ENCODE measurements at places on chromosomes 6 and 20.

GRCh38 chr6:5525209-5525608 lies 263.9 kb downstream of the FARS2 start:
- DNase-seq = peak; percentile 27

DNA sequence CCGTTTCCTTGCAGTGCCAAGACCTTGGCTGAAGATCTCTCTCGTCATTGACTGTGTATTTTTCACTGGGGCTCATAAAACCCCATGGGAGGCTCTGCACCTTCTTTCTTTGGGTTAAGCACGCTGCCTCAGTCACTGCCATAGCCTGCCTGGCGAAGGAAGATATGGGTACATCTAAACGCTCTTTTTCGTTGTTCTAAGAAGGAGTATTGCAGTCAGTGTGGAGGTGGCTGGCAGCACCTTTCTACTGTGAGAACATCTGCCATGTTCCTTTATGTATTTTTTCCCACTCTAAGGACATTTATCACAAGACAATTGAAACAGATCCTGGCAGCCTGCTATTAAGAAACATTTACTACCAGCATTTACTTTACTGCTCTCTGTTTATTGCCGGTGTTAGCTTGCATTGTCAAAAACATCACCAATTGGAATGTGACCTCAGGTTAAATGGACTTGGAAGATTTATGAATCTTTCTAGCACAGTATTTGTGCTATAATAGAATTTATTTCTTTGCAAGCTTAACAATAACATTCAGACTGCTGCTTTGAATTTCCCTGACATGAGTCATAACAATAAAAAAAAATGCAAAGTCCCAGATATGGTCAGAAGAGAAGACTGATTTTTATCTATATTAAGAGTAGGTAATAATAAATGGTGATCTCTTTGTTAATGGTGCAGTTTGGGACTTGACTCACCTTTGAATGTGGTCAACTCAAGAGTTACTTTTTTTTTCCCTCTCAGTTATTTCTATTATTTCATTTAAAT lies 62.2 kb upstream of the CLDN20 start:
- no peak for DNase-seq

DNA sequence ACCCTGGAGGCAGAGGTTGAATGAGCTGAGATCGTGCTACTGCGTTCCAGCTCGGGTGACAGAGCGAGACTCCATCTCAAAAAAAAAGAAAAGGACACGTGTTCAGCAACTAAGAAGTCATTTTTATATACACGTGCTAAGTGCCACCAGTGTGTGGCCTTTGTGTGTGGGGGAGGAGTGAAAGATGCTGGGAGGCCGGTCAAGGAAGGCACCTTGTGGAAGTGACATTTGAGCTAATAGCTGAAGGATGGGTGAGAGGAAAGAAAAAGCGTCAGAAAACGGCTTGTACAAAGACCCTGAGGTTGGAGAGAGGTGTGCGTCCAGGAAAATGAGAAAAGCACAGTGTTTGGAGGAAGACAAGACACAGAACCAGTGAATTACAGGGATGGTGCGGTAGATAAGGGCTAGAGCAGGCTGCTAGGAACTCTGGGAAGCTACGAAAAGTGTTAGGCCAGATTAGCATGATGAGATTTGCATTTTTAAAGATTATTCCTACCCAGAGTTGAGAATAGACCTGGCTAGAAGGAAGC lies 11.6 kb downstream of the RREB1 start:
- DNase-seq = no peak

DNA sequence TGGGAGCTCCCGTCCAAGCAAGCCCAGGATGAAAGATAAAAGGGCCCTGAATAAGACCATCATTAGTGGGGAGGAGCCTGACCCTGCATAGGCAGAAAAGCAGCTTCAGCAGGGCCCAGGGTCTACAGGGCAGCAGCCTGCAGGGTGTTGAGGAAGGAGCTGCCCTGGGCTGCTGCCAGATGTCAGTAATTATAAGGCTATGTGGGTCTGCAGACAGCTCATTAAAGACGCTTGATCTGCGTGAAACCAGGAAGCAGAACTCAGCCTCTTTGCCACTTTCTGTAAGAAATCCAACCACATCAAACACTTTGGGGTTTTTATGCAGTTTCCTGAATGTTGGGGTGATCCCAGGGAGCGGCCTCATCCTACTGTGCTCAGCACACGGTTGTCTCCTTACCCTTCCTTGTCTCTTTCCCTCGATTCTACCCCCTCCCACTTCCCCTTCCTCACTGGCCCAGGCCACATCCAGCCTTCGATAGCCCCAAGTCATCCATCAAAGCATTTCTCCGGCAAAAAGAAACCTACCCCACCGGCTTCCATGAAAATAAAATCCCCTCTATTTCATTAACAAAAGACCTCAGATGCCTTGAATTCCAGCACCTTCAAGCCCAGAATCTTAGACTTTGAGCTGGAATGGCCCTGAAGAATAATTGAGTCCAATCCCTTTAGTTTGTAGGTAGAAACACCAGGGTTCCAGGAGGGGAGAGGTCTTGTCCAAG lies 1.0 kb upstream of the TGM6 start:
- DNase-seq = no peak

GRCh38 chr6:15270402-15270801 lies 24.5 kb downstream of the JARID2 start:
- DNase-seq = no peak

- peak; percentile 59 for DNase-seq
These were observed 27.9 kb downstream of the FOXO3 start for GRCh38 chr6:108588586-108588985.

DNA sequence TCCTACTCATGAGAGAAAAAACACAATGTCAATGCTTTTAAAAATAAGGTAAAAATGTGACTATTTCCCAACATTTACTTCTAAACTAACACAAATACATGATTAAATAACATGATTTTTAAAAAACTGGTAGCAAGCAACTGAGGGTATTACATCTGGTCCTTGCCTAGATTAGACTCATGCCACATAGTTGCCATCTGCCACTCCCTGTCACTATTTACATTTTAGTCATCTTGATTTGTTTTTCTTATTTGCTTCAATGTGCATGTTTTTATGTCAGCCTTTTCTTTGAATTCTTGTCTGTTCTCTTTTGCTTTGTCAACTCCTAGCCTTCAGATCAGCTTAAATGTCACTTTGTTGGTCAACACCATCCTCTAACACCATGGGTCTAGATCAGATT lies 207.0 kb upstream of the SIM1 start:
- DNase-seq = no peak

DNA sequence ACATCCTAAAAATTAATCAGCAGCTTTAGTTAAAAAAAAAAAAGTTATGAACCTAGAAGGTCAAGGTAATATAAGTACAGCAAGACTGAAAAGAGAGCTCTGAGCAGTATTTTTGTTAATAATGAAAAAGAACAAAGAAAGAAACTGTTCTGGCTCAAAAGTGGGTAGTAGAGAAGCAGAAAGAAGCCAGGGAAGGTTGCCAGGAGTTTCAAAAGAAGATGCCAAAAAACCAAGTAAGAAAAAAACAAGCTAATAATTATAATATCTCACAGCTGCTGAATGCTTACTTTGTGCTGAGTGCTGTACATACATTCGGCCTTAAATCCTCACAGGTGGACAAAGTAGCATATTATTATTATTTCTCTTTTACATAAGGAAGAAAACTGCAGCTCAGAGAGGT lies 31.9 kb downstream of the NRSN1 start:
- no peak for DNase-seq

GRCh38 chr6:96913621-96914020 lies 10.9 kb upstream of the KLHL32 start:
- DNase-seq = no peak

GRCh38 chr6:75196081-75196687 lies 9.7 kb downstream of the COL12A1 start:
- DNase-seq = no peak
